Head of caudate nucleus (tissue), 42 donors: ENCODE measurements at places on chromosomes 1 and 21.

GRCh38 chr1:85047472-85048295, 616 bp downstream of the MCOLN3 start:
- no peak for DNase-seq

DNA sequence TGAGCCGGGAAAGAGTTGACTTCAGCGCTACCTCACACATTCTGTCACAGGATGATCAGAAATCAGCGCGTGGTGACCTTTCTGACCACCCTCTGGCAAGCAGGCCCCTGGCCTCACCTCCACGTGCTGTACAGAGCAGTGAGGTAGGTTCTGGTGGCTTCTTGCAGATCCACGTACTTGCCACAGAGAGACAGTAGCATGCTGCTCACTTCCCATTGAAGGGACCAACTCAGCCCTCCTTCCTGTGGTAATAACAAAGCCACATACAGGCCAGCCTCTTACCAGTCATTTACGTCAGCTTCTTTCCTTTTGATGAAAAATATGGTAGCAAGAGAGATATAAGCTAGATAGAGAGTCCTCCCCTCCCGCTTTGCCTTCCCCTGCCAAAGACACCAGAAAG, 200.7 kb downstream of the CHRM3 start:
- no peak for DNase-seq

GRCh38 chr1:7594714-7595295, 176.3 kb upstream of the VAMP3 start:
- DNase-seq = no peak

- DNase-seq = no peak
These were observed 60.8 kb upstream of the BCL9 start for GRCh38 chr1:147480565-147480935.

GRCh38 chr1:182700351-182700709, 15.9 kb upstream of the RGS8 start:
- DNase-seq = no peak

- no peak for DNase-seq
These were observed 1.8 kb downstream of the OSBPL9 start for GRCh38 chr1:51618715-51619114.

DNA sequence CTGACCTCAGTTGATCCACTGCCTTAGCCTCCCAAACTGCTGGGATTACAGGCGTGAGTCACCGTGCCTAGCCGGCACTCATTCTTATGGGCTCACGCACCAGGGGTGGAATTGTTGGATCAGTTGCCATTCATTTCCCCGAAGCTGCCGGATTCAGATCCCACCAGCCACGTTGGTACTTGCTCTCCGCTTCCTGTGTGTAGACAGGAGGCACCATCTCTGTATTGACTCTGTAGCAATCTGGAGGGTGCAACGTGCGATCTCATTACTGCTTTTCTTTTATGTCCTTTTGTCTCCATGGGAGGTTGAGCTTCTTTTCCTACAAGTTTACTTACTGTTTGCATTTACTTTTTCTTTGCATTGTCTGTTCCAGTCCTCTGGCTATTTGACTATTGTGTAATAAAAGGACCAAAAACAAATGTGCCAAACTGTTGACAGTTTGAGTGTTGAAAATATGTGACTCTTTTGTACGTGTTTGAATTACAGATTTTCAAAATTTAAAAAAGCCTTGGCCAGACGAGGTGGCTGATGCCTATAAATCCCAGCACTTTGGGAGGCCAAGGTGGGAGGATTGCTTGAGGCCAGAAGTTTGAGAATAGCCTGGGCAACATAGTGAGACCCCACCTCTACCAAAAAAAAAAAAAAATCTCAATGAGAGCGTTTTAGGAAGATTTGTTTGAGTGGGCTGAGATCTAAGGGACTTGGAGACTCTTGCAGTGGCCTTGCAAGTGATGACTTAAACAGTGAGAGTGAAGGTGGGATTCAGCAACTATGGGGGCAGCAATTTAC, 39.1 kb downstream of the SPSB1 start:
- DNase-seq = no peak

DNA sequence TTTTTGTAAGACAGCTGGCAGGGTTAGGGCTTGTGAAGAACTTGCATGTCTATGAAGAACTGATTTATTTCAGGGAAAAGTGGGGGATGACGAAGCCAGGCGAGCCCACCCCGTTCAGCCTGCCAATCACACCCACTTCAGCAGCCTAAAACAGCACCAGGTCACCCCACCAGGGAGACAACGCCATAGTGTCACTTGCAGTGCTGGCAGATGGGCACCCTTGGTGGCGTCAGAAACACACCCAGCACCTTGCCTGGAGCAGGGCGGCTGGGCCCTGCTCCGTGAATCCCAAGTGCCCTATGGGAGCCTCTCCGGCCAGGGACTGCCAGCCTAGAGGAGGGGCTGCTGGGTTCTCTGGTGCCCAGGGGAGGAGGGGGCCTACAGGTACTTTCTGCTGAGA, 5.0 kb upstream of the NADK start:
- peak; percentile 51 for DNase-seq

GRCh38 chr1:193703655-193704054, 517.2 kb upstream of the B3GALT2 start:
- DNase-seq = no peak

DNA sequence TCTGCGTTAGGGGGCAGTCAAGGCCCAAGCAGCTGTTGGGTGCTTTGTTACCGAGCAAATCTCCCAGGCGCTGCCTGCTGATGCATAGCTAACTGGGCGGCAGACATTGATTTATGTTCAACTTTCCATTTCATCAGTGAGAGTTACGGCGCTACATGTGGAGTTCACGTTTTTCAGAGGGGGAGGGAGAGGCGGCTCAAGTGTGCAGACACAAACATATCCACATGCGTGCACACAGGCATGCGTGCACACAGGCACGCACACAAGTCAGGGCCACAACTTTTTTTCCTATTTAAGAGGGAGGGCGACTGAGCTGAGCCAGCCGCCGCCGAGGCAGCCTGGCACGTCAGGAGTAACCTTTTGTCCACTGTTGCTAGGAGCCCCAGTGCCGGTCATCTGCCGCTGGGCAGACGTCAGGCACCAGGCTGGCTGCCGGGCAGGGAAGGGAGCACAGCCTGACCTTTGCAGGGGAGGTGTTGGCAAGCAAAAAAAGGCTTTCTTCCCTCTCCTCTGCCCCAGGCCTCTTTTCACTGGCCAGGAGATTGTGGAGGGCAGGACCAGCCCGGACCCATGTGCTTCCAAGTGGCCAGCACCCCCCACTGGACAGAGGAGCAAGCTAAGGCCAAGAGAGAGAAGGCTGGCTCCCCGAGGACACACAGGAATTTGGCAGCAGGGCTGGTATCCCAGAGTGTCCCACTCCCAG, 73.3 kb downstream of the MRPL37 start:
- DNase-seq = peak; percentile 86

- DNase-seq = no peak
These were observed 36.6 kb downstream of the C1orf87 start for GRCh38 chr1:60036856-60037460.

DNA sequence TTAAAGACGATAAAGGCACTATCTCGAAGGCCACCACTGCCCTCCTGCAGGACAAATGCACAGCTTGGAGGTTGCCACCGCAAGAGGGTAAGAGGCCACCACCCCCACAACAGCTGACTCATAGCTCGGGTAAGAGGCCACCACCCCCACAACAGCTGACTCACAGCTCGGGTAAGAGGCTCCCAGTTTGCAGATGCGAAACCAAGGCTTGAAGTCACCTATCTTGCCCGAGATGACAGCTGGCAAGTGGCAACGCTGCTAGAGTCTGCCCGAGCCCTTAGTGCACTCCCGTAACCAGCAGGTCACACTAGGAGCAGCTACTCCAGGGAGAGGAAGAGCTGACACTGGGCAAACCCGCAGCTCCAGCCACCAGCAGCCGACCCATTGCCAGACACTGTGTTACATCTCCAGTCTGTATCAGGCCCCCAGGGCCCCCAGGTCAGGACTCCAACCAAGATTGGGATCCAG, 17.1 kb upstream of the SPSB1 start:
- DNase-seq = peak; percentile 68

DNA sequence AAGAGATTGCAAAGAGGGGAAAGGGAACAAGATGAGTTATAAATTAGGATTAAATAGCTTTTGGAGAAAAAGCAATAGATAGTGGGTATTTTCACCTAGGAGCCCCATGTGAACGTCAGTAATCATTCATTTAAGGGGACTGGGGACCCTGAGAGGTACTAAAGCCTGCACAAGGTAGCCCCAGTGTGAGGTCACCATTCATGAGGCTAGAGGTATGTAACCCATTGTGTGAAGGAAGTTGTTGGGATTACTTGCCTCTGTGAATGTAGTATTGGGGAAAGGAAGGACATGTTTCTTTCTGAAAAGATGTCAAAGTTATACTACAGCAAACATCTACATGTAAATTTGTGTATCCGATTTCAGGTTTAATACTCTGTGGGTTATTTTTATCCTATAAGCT, 276.8 kb downstream of the TBX15 start:
- DNase-seq = no peak

DNA sequence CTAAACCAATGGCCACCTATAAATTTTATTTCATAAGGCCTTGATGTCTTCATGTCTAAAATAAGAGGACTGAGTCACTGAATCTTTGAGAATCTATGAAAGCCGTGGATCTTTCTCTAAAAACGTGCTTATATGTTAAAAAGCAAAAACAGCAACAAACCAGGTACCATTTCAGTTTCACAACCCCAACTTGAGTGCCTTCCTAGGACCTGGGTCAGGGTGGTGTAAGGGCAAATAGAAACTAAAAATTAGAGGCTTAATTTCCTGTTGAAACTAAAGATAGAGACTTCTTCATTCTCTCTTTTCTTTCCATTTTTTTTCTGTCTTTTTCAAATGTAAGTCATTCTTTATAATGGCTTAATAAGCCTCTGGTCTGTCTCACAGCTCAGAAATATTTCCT, 27.2 kb upstream of the PGBD5 start:
- no peak for DNase-seq

GRCh38 chr1:112344754-112345423, 51.1 kb upstream of the CTTNBP2NL start:
- DNase-seq = no peak

- no peak for DNase-seq
These were observed 54.2 kb downstream of the SLC37A1 start for GRCh38 chr21:42567861-42568260.

GRCh38 chr1:60621368-60621851, 461.0 kb upstream of the NFIA start:
- DNase-seq = peak; percentile 16

GRCh38 chr1:201503397-201504176, 3.3 kb downstream of the CSRP1 start:
- DNase-seq = no peak

- no peak for DNase-seq
These were observed 4.3 kb upstream of the FOXD2 start for GRCh38 chr1:47433477-47434050.

GRCh38 chr1:26072305-26072704, 4.9 kb upstream of the TRIM63 start:
- no peak for DNase-seq

DNA sequence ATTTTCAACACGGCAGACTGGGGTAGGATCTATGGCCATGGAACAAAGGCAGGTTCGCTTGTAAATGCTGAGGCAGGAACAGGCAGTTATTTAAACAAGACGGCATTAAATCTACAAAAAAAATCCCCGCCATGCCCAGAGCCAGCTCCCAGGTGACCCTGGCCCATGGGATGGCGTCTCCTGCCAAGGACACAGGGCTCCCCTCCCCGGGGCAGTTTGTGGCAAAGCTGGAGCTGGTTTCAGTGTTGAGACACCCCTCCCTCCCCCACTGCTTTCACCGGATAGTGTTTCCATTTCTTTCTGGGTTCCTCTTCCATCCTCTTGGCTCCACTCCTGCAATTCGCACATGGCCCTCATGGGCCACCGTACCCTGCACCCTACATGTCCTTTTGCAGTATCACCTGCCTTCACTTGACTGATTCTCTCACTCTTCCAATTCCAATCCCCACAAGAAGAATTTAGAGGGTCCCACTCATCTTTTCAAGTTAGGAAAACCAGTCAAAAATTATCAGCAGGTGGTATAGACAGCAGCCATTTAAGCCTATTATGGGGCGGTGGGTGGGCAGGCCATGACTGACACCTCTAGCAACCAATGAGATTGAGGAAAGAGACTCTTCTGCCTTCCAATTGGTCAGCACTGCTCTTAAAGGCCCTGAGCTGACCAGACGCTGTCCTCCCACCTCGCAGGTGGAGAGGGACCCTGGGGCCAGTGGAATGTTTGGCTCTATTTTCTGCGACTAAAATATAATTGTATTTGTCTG, 52.0 kb downstream of the OLIG1 start:
- no peak for DNase-seq

DNA sequence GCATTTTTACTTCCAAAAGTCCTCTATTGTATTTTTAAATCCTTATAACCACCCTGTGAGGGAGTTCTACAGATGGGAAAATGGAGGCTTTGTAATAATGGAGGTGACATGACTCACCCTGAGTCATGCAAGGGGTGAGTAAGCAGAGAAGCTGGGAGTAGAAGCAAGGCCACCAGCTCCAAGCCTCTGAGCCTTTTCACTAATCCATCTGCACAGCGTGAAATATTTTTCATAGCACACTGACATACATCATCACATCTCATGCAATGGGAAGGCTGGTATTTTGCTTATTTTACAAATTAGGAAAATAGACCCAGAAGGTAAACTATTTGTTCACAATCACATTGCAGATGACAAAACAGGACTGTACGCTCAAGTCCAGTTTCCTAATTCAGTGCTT, 96.9 kb downstream of the KCNH1 start:
- peak; percentile 76 for DNase-seq

DNA sequence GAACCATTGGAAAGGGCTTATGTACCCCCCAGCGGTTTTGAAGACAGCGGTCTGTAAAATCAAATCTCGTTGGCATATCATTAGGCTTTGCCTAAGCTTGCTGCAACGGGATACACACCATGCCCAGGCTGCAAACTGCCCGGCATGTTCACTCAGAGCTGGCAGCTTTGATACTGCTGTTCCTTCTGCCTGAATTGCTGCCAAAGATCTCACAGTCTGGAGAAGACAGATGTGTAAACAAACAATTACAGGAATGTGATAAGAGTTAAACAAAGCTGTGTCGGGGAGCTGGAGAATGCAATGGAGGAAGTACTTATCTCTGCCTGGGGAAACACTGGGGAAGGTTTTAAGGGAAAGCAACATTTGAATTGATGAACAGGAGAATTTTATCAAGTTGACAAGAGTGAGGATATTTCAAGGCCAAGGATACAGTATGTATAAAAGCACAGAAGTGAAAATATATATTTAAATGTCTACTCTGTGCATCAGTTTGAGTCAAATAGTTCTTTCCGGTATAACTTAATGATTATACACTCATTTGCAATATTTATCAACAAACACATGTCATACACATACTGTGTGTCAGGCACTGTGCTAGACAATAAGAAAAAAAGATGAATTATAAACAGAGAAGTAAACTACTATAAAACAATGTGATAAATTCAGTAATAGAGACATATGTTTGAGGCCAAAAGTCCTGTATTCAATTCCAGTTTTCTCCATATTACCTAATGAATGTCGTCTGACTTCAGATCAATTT, 29.9 kb downstream of the CHML start:
- no peak for DNase-seq

GRCh38 chr1:17184822-17185484, 20.0 kb upstream of the PADI1 start:
- no peak for DNase-seq

GRCh38 chr1:226344441-226345259, 35.7 kb upstream of the LIN9 start:
- DNase-seq = no peak
